ENCODE measurements at places on chromosomes 2 and 18.

- no peak for DNase-seq
These were observed 149.9 kb downstream of the TMX3 start for GRCh38 chr18:68564961-68565360.

GRCh38 chr2:231450548-231450989, 13.7 kb downstream of the NCL start:
- no peak for DNase-seq

DNA sequence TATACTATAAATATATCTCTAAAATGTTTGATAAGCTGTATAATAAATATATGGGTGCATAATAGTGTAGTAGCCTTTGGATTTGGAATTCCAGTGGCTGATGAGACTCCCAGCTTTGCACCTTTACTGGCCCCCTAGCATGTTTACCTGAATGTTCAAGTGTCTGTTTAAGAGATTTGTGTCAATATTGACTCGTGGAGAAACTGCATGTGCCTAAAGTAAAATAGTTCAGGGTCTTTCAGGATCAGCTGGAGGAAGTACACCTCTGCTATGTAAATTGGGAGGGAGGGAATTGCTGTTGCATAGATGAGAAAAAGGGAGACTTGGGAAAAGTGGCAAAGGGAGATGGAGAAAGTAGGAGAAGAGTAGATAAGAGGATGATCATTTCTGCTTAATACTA, 23.9 kb downstream of the ME2 start:
- no peak for DNase-seq

- no peak for DNase-seq
These were observed 75.0 kb upstream of the GATA6 start for GRCh38 chr18:22094358-22094734.

- DNase-seq, result no peak
These were observed 83.8 kb downstream of the PARD3B start for GRCh38 chr2:204628926-204629712.

GRCh38 chr18:32867330-32867729, 94.5 kb upstream of the KLHL14 start:
- no peak for DNase-seq

DNA sequence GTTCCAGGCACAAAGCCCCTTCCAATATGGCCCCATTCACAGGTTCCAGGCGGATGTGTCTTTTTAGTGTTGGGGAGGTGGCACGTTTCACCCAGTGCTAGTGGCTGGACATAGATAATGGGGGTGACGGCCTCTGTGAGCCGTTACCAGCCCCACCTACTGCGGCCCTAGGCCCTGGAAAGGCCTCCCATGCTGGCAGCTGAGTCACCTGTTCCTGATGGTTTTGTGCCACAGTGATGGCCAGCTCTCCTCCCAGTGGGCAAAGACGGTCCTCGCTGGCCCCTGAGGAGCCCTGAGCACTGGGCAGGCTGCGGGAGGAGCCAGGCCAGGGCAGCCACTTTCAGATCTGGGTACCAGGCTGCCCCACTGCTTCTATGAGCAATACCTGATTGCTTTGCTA, 40.0 kb upstream of the GPC1 start:
- no peak for DNase-seq

DNA sequence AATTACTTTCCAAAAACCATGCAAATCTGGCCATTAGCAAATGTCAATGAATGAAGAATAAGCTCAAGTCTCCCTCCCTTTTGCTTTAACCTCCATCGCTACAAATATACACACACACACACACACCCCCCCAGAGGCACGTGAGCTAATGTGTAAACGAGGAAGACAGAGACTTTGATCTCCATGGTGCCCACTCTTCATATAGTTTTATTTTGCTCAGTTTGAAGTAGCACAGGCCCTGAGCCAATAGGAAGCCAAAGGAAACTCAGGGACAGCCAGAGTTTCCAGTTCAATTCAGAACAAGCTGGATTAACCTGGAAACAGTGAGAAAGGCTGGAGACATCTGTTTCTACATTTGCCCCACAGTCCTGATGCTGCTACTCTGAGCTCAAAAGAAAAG, 248.4 kb upstream of the MEIS1 start:
- DNase-seq, result no peak

Measured in right lobe of liver (tissue), 6 donors.